ENCODE measurements at places on chromosomes 5 and 9.

- no peak for DNase-seq
Measured at GRCh38 chr9:132531710-132532570, 50.5 kb upstream of the BARHL1 start.

GRCh38 chr5:93588352-93589151 is 5.5 kb downstream of the NR2F1 start:
- no peak for DNase-seq

GRCh38 chr5:57778501-57779091 is 296.0 kb upstream of the ACTBL2 start:
- DNase-seq: no peak

GRCh38 chr9:126501383-126502331 is 112.1 kb upstream of the LMX1B start:
- no peak for DNase-seq

DNA sequence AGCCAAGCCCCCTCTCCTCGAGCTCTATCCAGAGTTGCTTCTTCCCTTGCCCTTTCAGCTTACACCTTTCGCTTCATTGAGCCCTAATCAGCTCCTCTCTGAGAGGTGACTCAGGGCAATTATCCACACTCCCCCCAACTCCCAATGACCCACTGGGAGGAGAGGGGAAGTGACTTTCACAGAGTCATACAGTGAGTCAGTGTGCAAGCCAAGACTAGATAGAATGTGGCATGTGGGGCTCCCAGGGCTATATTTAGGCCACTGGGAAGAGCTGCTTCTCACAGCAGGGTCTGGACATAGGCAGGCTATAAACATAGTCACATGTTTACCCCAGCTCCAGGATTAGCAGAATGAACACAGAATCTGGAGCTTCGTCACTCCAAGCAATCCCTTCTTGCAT is 57.4 kb downstream of the NRG2 start:
- no peak for DNase-seq

DNA sequence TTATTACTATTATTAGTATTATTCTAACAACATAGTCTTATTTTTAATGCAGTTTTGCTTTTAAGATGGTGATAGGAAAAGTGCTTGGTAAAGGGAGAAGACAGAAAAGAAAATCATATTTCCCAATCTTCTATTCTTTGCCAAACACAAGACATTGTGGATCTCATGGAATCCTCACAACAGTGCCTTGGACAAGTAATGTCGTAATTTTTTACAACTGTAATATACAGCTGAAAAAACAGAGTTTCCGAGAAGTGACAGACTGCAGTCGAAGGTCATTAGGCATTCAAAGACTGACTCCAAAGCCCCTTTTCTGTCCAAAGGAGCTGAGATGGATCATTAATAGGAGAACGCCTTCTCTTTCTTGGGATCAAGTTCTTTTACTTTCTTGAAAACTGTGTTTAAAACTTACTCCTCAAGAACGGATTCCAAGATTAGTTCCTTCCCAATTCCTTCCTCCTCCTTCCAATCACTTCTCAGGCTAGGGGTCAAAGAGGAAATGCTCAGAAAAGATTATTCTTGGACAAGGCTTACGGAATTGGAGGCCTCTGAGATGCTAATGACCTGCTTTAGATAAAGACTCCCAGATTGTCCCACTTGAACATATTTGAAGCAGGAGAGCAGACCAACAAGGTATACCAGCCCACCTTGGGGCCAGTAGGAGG is 24.3 kb upstream of the TRIM32 start:
- no peak for DNase-seq

GRCh38 chr5:32589942-32590869 is 4.8 kb downstream of the SUB1 start:
- no peak for DNase-seq

- no peak for DNase-seq
Measured at GRCh38 chr5:131791866-131792265, 5.0 kb downstream of the FNIP1 start.

DNA sequence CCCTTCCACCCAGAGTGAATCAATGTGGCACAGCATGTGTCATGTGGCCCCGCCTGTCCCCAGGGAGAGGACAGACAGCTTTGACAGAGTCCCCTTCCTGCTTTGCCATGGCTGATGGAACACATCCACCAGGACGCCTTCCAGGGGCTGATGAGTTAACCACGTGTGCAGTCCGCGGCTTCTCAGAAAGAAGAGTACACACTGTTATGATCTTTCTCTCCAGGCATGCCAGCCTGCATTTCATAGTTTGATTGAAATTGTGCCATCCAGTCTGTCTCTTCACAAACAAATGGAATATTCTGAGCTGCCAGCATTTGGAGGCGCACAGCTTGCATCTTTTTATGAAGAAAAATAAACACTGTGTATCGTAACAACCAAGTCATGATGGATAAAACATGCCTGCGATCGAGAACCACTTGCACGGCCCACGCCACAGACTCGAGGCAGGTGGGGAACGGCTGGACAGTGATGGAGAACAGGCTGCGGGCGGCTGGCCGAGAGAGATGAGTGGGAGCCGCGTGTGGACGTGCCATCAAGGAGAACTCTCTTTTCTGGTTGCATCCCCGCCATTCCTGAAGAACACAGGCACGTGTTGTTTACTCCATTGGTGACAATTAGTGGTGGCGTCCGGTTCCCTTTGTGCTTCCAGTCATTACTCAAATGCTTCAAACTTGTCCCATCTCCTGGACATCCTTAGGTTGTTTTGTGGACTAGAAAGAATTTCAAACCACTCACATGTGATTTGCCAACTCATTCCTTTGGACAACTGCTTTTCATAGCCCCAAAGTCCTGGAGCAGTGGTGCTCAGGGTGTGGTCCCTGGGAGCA is 220.2 kb downstream of the AGTPBP1 start:
- DNase-seq: no peak

- no peak for DNase-seq
Measured at GRCh38 chr5:50717651-50718050, 51.2 kb downstream of the PARP8 start.

DNA sequence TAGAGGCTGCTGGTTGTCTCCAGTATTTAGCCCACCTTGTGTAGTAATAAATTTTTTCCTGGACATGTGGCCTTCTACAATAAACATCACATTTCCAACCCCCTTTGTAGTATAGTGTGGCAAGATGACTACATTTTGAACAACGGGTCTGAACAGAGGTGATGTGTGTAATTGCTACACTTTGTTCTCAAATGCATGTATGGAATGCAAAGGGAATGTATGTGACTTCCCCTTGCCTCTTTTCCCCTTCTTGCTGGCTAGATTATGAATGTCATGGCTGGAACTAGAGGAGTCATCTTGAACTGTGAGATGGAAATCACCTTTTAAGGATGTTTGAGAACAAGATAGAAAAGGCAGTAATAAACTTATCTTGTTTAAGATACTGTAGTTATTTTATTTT is 54.5 kb downstream of the PRR16 start:
- DNase-seq: no peak

Data from CMK (cell line).